ENCODE measurements at places on chromosomes 16 and 17.
A peak's percentile ranks its signal among the peaks of the same experiment; 100 is the strongest.

- no peak for DNase-seq
Measured at GRCh38 chr16:72963533-72964315, 84.2 kb downstream of the ZFHX3 start.

- DNase-seq, result no peak
Measured at GRCh38 chr17:57494443-57494842, 238.1 kb downstream of the MSI2 start.

- no peak for DNase-seq
Measured at GRCh38 chr17:6075050-6075449, 4.9 kb downstream of the WSCD1 start.

DNA sequence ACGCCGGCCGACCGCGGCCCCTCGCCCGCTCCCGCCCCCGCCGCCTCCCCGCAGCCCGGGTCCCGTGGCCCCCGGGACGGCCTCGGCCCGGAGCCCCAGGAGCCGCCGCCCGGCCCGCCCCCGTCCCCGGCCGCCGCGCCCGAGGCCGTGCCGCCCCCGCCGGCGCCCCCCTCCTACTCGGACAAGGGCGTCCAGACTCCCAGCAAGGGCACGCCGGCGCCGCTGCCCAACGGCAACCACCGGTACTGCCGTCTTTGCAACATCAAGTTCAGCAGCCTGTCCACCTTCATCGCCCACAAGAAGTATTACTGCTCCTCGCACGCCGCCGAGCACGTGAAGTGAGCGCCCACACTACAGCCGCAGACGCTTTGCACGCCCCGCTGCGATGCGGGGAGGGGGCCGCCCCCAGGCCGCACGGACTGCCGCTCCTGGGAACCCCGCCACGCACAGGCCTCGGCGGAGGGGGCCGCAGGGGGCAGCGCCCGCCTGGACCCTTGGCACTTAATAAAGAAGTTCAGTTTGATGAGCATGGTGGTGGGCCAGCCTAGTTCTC lies 35.5 kb upstream of the ZC3H18 start:
- DNase-seq, result peak; percentile 90

DNA sequence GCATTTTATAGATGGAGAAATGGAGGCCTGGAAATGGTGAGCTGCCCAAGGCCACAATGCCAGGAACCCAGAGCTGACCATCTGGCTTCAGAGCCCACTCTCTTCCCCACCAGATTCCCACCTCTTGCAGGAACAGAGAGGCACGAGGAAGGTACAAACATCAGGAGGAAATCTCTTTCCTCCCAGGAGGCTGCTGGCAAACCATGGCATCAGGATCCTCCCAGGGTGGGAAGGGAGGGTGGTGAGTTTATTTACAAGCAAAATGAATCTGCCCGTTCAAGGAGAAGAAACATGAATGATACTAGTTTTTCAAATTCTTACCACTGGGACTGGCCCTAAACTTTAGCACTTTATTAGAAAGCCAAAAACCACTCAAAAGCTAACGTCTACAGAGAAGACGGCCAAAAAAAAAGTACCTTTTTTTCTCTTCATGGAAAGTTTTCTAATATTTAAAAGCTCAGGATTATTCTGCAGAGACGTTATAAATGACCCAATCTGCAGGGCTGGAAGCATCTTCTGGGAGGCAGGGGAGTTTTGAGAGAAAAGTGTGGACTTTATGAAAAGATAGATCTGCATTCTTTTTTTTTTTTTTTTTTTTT lies 79.1 kb downstream of the NXN start:
- no peak for DNase-seq

- DNase-seq, result peak; percentile 45
Measured at GRCh38 chr17:67281743-67282142, 36.7 kb upstream of the HELZ start.

GRCh38 chr17:58047376-58048150 lies 35.7 kb upstream of the DYNLL2 start:
- no peak for DNase-seq

DNA sequence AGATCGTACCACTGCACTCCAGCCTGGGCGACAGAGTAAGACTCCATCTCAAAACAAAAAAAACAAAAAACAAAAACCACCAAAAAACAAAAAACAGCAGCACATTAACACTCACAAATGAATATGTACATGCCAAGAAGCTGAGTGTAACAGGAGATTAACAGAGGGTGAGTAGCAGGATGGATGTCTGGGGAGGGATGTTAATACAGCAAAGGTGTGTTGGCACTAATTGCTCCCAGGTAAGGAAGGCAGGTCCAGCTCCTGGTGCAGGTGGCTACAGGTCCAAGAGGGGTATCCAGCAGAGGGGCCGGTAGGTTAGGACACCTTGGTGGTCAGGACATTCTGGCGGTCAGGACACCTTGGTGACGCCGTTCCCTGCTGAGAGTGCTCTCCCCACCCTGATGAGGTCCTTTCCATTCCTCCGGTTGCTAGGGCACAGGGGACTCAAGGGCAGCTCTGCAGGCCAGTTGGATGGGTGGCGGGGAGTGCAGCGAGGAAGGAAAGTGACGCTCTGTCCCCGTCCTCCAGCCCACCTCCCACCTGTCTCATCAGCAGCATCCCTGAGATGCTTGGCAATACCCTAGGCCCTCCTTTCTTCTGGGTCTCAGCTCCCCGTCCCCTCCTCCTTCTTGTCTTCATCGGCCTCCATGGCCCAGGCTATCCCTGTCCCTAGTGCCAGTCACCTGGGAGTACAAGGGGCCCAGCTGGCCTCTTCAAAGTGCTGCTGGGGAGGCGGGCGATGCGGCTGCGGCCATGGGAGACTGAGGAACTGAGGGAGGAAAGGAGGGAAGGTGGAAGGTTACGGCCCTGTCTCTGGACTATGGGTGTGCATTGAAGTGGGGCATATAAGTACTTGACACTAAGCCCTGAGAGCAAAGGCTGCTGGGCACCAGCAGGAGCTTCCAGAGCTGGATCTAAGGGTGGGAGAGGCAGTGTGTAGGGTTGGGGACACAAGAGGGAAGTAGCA lies 10.7 kb upstream of the GFAP start:
- no peak for DNase-seq

DNA sequence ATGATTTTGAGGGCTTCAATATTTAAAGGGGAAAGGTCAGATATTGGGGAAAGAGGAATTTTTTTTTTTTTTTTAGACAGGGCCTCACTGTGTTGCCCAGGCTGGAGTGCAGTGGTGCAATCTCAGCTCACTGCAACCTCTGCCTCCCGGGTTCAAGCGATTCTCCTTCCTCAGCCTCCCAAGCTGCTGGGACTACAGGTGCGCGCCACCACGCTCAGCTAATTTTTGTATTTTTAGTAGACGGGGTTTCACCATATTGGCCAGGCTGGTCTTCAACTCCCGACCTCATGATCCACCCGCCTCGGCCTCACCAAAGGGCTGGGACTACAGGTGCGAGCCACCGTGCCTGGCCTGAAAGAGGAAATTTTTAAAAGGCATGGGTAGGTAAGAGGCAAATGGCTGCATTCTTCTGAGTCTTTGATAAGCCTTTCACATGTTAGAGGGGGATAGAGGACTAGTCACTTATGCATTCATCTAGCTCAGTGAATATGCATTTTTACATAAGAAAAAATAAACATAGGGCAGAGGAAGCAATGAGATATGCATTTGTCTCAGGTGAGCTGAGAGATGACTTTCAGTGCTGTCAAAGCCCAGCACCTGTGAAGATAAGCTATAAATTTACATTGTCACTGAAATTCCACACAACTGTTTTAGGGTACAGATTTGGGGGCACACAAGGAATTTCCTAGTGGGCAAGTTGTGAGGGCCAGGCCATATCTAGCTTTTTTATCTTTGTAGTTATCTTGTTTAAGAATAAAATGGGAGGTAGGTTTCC lies 1.1 kb upstream of the FCSK start:
- DNase-seq, result no peak

- DNase-seq, result peak; percentile 53
Measured at GRCh38 chr17:38469875-38470274, 41.6 kb downstream of the ARHGAP23 start.

- DNase-seq, result no peak
Measured at GRCh38 chr17:27049104-27049784, 244.7 kb upstream of the WSB1 start.

GRCh38 chr16:48574140-48574539 lies 35.8 kb downstream of the N4BP1 start:
- no peak for DNase-seq

DNA sequence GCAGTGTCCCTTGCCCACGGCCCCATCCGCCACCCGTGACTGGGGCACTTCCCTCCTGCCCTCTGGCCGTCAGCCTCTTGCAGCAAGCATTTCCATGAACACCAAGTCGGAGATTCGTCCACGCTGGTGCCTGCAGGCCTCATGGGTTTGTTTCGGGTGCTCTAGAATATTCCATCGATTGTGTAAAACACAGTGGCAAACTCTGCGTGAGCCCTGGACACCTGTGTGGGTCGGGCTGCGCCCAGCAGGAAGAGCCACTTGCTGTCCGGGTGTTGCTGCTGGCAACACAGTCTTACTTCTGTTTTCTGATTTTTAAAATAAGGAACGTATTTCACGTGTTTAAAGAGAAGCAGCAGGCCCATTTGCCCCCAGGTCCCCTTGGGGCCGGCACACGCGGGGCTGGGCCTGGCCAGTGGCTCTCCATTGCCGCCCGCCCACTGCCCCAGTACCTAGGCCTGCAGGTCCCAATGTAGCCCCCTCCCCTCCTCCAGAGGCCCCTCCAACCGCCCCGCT lies 10.0 kb downstream of the CYBC1 start:
- peak; percentile 84 for DNase-seq

GRCh38 chr16:61946019-61946418 lies 90.2 kb downstream of the CDH8 start:
- no peak for DNase-seq
